ENCODE measurements at places on chromosomes 2 and 18.

DNA sequence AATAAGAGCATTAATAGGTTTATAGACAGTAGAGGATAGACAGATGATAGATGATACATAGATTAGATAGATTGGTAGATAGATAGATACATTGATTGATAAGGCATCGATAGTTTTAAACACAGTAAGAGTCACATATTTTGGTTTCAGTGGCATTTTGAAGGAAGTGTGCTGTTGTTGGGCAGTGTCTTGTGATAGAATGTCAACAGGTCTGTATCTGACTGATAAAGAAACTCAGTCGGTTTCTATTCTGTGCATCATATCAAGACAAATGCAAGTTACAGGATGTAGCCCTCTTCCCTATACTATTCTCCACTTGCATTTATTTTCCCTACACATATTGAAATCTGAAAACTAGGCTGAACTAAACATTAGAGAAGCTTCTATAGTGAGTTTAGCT is 1229.0 kb upstream of the ZEB2 start:
- no peak for DNase-seq

DNA sequence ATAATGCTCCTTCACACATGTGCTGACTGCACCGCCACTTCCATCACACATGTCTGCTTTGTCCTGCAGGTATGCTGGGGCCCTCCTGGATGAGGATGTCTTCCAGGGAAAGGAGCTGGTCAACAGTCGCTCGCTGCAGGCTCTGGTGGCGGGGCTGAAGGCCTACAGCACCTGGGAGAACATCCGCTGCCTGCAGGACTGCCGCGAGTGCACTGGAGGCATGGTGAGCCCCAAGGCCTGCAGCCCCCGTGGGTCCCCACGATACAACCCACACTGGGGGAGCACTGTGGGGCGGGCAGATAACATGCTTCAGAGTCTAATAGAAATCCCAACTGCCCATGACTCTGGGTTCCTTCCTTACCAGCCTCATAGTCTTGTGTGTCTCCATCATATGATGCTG is 187.3 kb upstream of the BCL2L11 start:
- DNase-seq = no peak

- no peak for DNase-seq
Measured at GRCh38 chr2:96400049-96401000, 64.8 kb downstream of the NCAPH start.

GRCh38 chr2:97994476-97994875 is 1.3 kb downstream of the TMEM131 start:
- no peak for DNase-seq

DNA sequence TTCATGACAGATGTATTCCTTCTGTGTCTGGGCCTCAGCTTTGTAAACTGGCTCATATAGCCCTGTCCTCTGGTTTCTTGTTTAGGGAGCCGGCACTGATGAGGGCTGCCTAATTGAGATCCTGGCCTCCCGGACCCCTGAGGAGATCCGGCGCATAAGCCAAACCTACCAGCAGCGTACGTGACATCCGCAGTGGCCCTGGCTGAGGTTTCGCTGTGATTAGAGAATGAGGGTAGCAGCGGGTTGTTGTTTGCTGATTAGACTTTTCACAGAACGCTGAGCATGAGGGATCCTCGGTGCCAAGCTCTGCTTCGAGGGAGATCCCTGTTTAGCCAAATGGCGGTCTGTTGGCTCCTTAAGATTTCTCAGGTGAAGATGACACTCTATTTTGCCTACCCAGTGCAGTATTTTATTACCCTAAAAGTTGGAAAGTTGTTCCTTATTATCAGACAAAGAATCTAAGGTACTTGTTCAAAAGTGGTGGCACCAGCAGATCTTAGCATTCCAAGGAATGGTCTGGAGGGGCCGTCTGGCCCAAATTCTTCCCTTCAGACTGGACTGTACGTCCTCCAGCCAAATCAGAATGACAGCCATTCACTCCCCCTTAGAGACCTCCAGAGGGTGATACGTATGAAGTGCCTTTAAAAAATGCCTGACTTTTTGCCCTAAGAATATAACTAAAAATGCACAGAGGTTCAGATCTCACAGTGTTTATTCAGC is 21.5 kb upstream of the GMCL1 start:
- no peak for DNase-seq

DNA sequence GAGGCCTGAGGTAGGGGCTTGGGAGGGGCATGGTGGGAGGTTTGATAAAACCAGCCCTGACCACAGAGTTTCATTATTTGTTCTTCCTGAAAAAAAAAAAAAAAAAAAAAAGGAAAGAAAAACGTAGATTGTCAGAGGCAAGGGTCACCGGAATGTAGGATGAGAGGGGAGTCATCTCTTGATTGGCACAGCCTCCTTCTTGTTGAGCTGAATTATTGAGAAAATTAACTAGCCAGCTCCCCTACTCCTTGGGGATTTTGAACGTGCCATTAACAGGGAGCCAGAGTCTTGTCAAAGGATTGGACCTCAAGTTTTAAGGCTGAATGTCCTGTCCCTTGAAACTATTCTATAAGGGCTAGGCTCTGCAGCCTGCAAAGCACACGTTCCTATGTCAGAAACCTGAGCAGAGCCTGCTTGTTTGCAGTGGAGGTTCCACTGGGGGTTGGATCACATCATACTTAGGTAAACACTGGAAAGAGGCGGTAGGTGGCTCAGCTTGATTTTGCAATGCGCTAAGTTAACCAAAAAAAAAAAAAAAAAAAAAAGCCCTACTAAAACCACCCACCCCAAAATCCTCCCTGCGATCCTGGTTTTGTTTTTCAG is 2.3 kb downstream of the INHBB start:
- DNase-seq = no peak

DNA sequence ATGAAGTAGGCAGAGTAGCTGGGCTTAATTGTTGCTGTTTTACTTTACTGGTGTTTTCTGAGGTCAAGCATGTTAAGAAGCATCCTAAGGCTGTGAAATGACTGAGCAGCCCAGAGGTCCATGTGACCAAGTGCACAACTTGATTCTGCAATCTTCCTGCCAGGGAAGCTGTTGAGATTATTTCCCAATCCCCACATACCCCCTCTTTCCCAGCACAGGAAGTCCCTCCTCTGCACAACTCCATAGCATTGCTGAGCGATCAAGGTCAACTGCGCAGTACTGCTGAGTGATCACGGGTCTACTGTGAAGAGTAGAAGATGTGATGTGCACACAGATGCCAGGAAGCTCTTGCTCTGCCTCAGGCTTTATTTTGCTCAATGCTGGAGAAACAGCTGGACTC is 105.8 kb downstream of the GALNT14 start:
- no peak for DNase-seq

GRCh38 chr18:79613186-79613931 is 66.2 kb upstream of the CTDP1 start:
- no peak for DNase-seq

Measured in stimulated activated CD4-positive, alpha-beta T cell treated with anti-CD3 and anti-CD28 coated beads, TNF-alpha, amount 100 ng/mL, for 24 hours (primary cell).